ENCODE measurements at places on chromosomes 2 and 18.

DNA sequence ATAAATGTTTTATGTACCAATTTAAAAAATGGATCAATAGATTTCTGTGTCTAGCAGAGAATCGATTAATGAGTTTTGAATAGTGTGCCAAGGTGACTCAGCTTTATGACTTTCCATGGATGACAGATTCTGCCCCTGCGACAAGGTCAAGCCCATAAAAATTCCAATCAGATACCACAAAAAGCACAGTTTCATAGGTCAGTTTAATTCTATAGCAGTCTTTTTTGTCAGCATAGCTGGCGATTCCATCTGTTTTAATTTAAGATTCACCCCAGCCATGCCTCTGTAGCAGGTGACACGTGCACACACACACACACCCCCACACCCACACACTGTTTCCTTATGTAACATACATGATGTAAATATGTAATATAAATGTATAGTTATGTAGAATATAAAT, 28.9 kb downstream of the RAB31 start:
- no peak for DNase-seq

- DNase-seq = no peak
These were observed 58.0 kb upstream of the LGALSL start for GRCh38 chr2:64396001-64396400.

GRCh38 chr2:15890936-15891905, 49.1 kb upstream of the MYCN start:
- DNase-seq = no peak

GRCh38 chr2:26178746-26179436, 6.0 kb downstream of the GAREM2 start:
- DNase-seq = no peak

- DNase-seq = no peak
These were observed 183.5 kb downstream of the KIAA1328 start for GRCh38 chr18:37012452-37012851.

Measured in activated CD4-positive, CD25-positive, alpha-beta regulatory T cell treated with anti-CD3 and anti-CD28 coated beads, Interleukin-2, amount 50 U/mL, for 72 hours (primary cell).